ENCODE measurements at places on chromosomes 6 and 20.

GRCh38 chr6:43173591-43174262 is 2.7 kb downstream of the SRF start:
- no peak for DNase-seq

DNA sequence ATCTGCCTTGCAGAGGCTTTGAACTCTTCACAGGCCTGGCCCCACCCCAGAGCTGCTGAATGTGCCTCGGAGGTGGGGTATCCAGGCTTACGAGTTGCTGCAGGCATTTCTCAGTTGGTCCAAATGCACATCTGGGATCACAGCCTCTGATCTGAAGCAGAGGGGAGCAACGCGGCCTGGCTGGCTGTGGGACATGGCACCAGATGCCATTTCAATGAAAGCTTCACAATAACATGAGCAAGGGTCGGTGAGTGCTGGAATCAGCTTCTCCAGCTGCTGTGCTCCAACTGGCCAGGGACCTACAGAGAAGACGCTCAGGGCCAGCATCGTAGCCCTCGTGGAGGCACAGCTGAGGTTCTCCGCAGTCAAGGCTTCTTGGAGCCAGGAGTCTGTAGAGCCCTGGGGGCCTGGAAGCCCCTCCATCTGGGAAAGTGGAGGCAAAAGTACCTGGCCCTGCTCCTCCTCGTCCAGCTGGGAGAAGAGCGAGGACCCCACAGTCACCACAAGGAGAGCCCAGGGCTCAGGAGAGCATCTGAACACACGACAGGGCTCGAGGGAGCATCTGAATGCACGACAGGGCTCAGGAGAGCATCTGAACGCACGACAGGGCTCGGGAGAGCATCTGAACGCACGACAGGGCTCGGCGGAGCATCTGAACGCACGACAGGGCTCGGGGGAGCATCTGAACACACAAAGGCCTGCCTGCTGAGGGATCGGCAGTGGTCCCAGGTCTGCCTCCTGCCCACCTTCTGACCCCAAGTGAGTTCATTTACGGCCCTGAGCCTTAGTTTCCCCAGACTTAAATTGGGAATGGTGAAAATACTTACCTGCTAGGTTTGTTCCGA is 165.2 kb downstream of the DLL1 start:
- no peak for DNase-seq

- DNase-seq = no peak
These were observed 127.4 kb upstream of the ARMC2 start for GRCh38 chr6:108720827-108721226.

- no peak for DNase-seq
These were observed 23.6 kb downstream of the ENPP1 start for GRCh38 chr6:131831392-131831791.

- DNase-seq = no peak
These were observed 183.9 kb downstream of the DLL1 start for GRCh38 chr6:170106906-170107525.

GRCh38 chr6:56949925-56950495 is 4.9 kb upstream of the BEND6 start:
- DNase-seq = no peak

DNA sequence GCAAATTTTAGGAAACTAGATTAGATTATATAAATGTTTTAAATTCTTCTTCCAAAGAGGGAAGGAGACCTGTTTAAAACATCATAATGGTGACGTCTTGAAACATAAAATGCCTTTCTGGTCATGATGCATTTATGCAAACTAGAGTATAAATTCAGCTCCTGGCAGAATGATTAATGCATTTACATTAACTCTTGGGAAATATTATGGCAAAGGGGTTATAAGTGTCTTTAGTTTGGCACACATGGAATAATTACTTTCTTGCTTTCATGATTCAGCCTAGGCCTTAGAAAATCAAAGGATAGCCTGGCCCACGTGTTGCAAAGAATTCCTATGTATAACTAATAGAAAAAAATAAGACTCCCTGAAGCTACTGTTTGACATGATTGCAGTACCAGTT is 639.2 kb downstream of the RFPL4B start:
- no peak for DNase-seq

DNA sequence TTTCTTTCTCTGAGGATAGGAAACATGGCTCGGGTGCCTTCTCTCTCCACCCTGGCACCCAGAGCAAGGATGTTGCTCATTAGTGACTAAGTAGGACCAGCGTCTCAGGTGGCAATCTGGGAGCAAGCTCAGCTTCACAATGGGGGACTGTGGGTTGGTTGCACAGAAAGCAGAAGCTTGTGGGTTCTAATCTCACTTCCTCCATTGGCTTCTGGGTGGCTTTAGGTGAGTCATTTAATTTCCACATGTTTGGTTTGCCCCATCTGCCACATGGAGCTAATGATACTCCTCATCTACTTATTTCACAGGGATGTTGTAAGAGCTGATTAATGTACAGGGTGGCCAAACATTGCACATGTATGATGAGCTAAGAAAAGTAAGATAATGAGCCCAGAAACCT is 54.8 kb upstream of the AKIRIN2 start:
- DNase-seq = no peak

DNA sequence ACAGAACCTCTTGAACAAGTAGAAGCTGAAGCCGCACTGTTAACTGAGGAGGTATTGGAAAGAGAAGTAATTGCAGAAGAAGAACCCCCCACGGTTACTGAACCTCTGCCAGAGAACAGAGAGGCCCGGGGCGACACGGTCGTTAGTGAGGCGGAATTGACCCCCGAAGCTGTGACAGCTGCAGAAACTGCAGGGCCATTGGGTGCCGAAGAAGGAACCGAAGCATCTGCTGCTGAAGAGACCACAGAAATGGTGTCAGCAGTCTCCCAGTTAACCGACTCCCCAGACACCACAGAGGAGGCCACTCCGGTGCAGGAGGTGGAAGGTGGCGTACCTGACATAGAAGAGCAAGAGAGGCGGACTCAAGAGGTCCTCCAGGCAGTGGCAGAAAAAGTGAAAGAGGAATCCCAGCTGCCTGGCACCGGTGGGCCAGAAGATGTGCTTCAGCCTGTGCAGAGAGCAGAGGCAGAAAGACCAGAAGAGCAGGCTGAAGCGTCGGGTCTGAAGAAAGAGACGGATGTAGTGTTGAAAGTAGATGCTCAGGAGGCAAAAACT is 40.1 kb downstream of the ZBTB2 start:
- DNase-seq = no peak

- DNase-seq = no peak
These were observed 313.2 kb downstream of the HDGFL1 start for GRCh38 chr6:22882581-22882980.

DNA sequence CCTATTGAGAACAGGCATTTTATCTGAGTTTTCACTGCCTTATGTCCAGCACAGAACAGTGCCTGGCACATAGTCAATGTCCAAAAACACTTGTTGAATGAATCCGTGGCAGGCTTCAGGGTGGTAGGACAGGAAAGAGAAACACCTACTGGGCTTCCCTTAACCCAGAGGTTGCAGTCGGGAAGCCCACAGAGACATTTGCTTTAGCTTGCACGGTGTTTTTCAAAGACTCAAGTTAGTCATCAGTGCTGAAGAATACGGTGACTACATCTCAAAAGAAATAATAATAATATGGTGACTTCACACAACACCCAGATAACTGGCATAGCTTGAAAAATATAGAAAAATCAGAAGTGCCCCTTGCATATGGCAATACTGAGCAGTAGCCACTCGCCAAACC is 160.4 kb downstream of the CD83 start:
- DNase-seq = no peak

DNA sequence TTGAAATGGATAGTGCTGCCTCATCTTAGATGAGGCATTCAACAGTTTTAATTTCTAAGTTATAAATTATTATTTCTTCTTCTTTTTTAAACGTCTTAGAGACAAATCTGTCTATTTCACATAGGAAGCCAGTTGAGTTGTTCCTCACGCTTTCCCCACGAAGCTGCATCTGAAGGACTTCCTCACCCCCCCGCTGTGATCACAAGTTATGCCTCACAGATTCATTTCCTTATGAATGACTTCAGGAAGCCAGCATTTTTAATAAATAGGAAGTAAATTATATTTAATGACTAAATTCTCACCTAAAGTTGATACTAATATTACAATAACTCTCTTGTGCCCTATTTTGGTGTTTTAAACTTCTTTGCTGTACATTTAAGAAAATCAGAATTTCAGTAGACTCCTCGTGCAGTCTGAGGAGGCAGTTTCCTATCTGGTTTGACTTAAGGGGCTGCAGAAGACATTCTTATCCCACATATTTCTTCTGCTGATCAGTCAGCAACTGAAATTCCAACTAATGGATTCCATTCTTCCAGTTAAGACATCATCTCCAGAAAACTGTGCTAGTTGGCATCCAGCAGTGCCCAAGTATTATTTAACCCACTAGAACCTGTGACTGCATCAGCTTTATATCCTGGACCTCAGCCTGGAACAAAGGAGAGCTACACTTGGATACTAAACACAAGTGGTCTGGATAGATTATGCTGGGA is 182.7 kb upstream of the CCN2 start:
- no peak for DNase-seq

DNA sequence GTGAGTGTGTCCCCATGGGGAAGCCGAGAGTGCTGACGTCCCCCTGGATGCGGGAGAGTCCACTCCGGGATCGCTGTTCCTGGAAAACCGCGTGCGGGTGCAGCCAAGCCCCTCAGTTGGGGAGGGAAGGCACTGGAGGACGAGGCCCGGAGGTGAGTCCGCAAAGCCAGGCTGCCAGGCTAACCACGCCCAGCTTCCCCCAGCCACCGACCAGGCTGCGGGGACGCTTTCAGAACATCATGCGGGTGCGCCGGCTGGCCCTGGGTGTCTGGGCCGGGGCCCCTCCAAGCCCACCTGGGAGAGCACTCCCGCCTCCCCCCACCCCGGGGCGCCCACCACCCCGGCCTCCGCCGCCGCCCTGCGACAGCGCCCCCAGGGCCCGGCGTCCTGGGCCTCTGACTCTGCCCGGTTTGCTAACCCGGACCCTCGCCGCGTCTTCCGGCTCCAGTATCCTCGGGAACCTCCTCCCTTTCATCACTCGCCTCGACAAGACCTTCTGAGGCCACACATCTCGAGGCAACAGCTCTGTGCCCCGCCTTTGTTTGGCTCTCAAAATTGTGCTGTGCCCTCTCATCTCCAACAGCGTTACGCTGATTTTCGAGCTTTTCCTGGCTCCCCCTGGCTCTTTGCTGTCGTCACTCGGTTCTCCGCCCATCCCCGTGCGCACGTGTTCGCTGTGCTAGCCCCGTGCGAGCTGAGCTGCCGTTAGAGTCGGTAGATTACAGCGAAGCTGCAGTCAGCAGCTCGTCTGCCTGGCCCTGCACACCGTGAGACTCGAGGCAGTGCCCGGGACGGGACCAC is 47.1 kb upstream of the ENTPD6 start:
- DNase-seq = peak; percentile 56

- DNase-seq = no peak
These were observed 301.3 kb downstream of the TFAP2B start for GRCh38 chr6:51120016-51120415.

- no peak for DNase-seq
These were observed 58.7 kb upstream of the RIN2 start for GRCh38 chr20:19699180-19699971.

GRCh38 chr6:68677058-68677457 is 42.0 kb downstream of the ADGRB3 start:
- no peak for DNase-seq

DNA sequence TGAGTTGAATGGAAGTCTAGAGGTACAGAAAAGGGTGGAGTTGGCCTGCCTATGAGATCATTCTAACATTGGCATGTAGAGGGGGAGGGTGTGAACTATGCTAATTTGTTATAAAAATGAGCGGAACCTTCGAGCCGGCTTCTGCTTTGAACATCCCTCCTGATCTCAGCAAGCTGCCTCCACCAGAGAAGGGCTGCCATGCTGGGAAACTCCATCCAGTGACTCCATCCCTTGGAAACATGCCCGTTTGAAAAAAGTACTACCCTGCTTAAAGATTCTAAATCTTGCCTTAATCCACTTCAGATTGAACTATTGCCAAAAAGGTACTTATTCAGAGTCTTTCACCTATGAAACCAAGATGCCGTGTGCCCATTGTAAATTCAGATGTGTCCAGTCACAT is 43.6 kb upstream of the TMEM170B start:
- DNase-seq = no peak

GRCh38 chr6:132513831-132514545 is 1.1 kb upstream of the STX7 start:
- no peak for DNase-seq

DNA sequence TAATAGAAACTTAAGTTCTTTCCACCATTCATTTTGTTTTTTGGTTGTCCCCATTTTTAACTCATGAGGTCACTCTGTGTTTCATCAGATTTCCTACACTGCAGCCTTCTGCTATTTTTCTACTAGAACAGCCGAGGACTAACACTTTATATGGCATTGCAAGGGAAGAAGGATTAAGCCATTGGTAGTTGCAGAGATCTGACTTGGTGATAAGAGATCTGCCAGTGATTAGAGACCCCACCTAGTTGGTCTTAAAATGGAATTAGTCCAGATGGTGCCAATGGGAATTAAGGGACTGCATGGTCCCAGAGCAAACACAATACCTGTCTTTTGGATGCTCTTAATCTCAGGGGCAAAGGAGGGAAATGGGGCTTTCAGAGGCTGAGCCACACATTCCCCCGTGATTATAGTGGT is 125.5 kb upstream of the TMEM170B start:
- no peak for DNase-seq

GRCh38 chr6:29477923-29478450 is 9.8 kb downstream of the MAS1L start:
- DNase-seq = no peak

DNA sequence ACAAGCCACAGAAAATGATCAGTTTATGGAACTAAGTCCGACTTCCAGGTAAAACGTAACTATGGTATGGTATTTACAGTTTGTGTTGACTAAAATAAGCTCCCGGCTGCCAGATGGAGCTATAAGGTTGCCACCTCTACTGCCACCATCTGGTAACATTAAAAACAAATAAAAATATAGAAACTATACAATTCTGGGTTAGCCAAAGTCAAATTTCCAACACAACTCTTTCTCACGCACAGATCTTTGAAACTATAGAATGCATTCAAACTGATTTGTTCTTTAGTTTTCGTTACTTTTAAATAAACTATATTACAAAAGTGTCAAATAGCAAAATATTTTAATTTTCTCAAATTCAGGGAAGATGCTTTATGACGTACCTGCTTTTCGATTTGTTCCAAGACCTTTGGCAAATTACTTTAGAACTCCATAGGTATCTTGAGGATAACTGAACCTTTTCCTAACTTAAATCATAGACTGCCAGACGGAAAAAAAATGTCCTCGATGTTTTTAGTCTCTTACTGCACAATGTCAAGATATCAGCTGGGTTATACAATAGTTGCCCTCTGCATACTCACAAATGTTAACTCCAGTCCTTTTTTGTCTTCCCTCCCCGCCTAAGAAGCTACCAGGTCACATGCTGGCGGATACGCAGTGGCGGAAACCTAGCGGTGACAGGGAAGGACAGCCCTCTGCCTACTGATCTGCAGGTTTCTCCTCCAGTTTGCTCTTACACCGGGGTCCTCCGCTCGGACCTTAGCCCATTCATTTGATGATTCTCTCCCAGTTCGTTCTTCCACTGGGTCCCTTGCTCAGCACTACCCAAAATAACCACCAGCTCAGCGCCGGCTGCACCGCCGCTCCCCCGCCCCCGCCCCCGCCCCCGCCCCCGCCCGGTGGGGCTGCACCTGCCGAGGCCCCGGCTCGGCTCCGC is 888 bp downstream of the SLC17A5 start:
- DNase-seq = peak; percentile 57

Measured in T follicular helper cell (primary cell).